Fibroblast of skin of back (primary cell): ENCODE measurements at places on chromosomes 2 and 18.

- DNase-seq = no peak
Measured at GRCh38 chr2:2837746-2838547, 506.9 kb upstream of the MYT1L start.

DNA sequence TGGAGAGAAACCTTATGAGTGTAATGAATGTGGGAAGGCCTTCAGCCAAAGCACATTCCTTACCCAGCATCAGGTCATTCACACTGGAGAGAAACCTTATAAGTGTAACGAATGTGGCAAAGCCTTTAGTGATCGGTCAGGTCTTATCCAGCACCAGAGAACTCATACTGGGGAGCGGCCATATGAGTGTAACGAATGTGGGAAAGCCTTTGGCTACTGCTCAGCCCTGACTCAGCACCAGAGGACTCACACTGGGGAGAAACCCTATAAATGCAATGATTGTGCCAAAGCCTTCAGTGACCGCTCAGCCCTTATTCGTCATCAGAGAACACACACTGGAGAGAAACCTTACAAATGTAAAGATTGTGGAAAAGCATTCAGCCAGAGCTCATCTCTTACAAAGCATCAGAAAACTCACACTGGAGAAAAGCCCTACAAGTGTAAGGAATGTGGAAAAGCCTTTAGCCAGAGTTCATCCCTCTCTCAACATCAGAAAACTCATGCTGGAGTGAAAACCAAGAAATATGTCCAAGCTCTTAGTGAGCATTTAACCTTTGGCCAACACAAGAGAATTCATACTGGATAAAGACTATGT is 7.8 kb downstream of the ZNF892 start:
- no peak for DNase-seq

DNA sequence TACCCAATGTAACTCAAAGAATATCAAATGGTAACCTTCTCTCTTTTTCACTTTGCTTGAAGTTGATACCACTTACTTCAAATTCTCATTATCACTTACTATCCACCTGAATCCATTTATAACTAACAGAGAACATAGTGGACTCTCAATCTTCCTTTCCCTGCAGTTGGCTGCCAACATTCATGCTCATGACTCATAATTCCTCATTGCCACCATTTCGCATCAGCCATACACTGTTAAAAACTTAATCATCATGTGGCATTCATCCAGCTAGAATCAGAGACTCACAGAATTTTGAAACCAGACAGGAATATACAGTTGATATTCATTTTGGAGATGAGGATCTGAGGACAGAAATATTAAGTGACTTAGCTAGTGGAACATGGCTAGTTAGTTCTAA is 56.8 kb downstream of the SLC4A10 start:
- peak; percentile 15 for DNase-seq

- no peak for DNase-seq
Measured at GRCh38 chr2:212871597-212871996, 279.8 kb downstream of the IKZF2 start.

GRCh38 chr2:75200140-75201096 is 1.1 kb upstream of the TACR1 start:
- DNase-seq = peak; percentile 44

DNA sequence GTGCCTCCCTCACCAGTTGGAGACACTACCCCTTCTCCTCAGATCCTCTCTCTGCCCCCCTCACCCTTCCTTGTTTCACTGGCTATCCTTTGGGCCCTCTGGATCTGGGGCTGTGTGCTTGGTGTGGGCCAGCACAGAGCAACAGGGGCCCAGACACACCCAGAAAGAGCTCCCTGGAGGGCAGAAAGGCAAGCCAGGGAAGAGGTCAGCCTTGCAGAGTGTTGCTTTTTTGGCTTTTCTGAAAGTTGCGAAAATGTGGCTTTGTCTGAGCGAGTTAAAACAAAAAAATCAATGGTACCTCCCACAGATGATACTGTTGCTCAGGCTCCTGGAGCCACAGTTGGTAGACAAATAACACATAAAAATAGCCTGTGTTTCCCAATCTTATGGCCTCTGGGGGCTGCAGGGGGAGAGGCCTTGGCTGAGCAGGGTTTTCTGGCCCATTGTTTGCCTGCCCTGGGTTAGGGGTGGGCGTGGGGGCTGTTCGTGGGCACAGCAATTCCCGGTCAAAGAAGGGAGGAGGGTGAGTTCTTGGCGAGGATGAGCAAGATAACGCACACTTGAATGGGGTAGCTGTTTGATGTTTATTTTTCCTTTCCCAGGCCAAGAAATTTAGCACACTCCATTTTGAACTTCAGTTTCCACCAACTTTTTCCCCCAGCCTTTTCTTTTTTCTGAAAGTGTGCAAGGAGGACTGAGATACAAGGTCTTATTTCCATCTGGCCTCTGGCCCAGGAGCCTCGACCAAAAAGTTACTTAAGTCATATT is 167.0 kb upstream of the HAAO start:
- DNase-seq = no peak

GRCh38 chr18:11830585-11830984 is 20.6 kb upstream of the CHMP1B start:
- DNase-seq = no peak

DNA sequence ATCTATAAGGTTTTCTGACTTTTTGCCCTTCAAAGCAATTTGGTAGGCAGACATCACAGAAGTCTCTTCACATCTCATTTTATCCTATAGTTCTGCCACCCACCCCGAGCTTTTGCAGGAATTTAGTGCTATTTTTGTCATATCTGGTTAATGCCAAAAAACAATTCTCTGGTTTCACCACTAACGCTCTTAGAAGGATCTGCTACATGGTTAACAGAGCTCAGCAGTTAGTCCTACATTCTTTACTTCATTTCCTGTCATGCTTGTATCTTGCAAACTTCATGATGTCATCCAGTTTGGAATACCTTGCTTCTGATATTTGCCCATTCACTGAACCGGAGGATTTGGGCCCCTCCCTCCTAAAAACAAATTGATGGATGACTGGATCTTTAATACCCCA is 116.8 kb upstream of the SERPINE2 start:
- DNase-seq = peak; percentile 65

DNA sequence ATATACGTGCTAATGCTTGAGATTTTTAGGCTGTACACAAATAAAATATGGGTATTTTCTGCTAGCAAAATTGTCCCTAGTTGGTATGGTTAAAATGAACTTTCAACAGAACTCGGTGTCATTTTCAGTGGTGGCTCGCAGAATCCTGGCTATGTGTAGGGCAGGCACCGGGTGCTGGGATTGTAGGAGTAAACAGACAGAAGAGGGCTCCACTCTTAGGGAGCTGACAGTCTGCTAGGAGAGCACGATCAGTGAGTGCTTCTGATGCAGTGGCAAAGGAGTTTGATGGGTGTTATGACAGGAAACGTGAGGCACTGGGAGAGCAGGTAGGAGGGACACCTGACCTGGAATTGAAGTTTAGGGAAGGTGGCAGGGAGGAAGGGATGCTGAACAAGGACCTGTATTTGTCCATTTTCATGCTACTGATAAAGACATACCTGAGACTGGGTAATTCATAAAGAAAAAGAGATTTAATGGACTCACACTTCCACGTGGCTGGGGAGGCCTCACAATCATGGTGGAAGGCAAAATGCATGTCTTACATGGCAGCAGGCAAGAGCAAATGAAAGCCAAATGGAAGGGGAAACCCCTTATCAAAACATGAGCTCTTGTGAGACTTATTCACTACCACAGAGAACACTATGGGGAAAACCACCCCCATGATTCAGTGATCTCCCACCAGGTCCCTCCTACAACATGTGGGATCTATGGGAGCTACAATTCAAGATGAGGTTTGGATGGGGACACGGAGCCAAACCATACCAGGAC is 105.4 kb upstream of the LCLAT1 start:
- DNase-seq = no peak

DNA sequence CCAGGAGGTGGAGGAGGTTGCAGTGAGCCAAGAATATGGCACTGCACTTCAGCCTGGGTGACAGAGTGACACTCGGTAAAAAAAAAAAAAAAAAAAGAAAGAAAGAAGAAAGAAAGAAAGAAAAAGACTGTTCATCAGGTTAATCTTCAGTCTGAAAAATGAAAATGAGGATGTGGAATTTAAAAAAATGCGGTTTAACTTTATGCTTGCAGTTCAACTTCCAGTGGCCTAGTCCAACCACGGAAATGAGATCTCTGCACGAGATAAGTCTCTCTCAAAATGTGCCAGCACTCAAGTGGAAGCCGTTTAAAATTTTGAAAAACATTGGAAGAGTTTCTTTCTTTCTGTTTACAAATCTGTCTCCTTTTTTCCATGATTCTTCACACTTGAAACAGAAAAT is 112.1 kb downstream of the DOCK10 start:
- DNase-seq = no peak

DNA sequence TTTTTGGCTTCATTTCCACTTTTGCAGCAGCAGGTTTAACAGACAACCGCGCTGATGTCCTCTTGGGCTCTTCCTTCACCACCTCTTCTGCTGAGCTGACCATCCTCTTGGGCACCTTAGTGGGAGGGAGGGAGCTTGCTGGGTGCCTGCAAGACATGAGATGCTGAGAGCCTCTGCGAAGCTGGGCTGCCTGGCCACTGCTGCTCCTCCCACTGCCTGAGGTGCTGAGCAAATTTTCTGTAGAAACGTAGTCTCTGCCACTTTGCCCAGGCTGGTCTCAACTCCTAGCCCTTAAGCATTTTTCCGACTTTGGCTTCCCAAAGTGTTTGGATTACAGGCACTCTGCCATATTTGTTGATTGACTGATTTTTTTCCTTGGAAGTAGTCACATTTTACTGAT is 422.2 kb upstream of the MC4R start:
- DNase-seq = no peak

- peak; percentile 32 for DNase-seq
Measured at GRCh38 chr2:196925768-196926561, 542 bp downstream of the PGAP1 start.

DNA sequence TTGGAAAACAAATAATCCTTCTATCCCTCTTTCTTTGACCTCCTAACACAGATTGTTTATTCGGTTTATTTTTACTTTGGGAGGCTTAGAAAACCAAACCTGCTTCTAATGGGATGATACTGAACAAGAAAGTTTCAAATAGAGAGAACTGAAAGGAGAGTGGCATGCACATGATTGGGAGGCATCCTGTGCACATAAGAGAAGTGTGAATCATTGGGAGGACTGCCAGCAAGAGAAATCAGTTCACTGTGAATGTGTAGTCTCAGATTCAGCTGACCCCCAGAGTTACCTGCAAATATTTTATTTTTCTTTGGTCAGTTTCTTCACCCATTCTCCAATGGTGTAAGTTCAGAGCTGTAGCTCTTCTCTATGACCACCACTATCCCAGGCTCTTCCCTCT is 1363.2 kb upstream of the ACVR2A start:
- peak; percentile 53 for DNase-seq

GRCh38 chr2:2644040-2644439 is 313.0 kb upstream of the MYT1L start:
- no peak for DNase-seq

- DNase-seq = no peak
Measured at GRCh38 chr18:48454261-48454757, 45.1 kb upstream of the ZBTB7C start.

DNA sequence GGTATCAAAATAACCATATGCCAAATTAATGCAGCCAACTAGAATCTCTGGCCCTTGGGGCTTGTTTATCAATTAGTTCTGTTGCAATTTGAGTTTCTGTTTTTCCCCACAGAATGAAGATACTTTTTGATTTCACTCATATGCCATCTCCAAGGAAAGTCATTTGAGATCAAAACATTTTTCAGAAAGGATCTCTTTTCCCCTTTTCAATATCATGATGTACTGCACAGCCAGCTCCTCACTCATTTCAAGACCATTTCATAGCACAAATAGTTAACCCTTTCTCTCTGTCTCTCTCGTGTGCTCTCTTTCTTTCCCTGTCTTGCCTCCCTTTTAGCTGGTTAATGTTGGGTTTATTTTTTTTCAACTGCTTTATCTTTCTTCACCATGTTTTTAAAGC is 387.3 kb downstream of the STK39 start:
- DNase-seq = no peak

DNA sequence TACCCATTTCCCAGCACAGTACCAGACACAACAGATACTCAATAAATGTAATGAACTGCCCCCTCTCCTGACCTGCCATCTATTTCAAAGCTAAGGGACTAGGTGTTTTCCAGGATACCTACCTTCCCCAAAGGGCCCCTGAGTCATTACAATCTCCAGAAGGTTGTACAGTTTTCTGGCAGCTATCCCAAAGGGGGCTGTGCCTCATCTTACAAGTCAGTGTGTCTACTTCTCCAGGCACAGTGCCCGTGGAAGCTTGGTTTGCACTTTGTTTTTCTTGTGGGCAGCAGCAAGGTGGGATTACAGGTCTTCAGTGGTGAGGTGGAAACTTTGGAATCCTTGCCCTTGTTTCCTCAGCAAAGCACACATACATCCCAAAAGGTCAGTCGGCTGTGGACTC is 62.8 kb upstream of the CYP26B1 start:
- DNase-seq = no peak

DNA sequence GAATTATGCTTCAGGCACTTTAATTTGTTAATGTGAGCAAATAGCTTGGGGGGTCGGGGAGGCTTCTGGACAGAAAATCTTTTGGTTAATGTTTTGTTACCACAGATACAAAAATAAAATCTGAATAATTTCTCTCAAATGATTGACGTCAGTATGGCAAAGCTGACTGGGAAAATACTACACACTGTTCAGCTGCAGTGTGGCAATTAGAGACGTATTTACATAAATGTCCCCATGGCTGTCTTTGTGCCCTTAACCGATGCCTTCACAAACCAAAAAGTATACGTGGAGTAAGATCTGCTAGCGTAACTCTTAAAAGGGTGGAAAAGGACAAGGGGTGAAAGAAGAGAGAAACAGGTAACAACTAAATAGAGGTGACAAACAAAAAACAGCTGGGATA is 83.4 kb downstream of the ACTR2 start:
- DNase-seq = no peak
